ENCODE measurements at places on chromosomes 2 and 18.

GRCh38 chr2:643334-643733, 33.9 kb downstream of the TMEM18 start:
- DNase-seq: no peak

GRCh38 chr2:140698636-140699035, 1432.2 kb downstream of the LRP1B start:
- no peak for DNase-seq

GRCh38 chr2:84958135-84959059, 12.6 kb upstream of the KCMF1 start:
- no peak for DNase-seq

DNA sequence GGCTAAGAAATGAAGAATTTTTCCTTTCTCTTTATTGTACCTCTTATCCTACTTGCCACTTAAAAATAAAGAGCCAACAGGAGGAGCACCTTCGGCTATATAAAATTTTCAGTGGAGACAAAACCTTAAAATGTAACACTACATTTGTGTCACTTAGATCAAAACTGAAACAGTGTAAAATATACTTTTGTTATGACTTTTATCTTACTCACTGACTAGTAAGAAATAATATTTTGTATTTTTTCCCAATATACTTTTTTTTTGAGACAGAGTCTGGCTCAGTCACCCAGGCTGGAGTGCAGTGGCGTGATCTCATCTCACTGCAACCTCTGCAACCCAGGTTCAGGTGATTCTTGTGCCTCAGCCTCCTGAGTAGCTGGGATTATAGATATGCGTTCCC, 28.3 kb downstream of the KCNJ13 start:
- no peak for DNase-seq

- DNase-seq: no peak
Measured at GRCh38 chr18:24319757-24320156, 77.9 kb downstream of the OSBPL1A start.

DNA sequence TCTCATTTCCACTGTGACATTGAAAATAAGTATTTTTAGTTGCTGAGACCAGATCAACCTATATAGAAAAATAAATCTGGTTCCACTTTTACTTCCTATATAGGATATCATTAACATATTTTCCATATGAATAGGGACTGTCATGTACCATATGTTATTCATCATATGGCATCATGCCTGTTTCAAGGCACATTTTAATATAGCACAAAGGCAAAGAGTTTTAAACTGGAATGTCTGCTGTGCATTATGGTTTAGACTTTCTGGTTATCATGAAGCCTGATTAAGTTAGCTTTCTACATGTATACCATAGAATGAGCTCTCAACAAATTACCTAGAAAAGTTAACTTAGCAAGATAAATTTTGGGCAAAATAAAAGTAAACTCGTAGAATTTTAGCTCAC, 53.0 kb upstream of the ACYP2 start:
- DNase-seq: no peak

DNA sequence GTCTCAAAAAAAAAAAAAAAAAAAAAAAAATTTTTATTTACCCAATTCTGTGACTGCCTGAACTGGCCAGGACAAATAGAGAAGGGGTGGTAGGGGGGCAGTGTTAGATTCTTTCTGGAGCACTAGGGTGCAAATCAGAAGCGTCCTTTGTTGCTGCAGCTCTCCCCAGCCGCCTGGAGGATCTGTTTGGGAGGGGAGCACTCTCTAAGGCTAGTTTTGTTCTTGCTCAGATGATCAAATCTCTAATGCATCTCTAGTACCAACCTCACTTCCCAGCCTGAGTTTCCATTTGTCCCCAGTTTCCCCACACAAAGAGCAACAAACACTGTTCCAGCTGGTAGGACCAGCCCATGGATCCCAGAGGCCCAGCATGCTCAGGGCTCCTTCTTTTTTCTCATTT, 83.0 kb downstream of the GBX2 start:
- no peak for DNase-seq

GRCh38 chr18:51765606-51766360, 568.3 kb upstream of the MEX3C start:
- no peak for DNase-seq

DNA sequence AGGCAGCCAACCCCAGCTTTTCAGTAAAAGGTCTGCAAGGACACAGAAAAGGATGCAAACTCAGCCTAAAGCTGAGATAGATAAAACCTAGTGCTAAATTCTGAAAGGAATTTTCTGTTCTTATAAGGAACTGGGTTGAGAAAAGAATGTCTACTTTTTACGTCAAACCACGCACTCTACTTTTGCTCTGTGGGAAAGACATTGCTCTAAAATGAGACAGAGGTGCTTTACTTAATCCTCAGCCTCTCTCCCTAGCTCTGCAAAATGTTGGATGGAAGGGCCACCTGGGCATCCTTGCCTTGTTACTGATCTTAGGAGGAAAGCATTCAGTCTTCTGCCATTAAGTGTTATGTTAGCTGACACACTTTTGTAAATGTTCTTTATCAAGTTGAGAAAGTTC, 72.1 kb upstream of the LINC00305 start:
- no peak for DNase-seq

- DNase-seq: no peak
Measured at GRCh38 chr2:33022989-33023727, 76.4 kb downstream of the LTBP1 start.

GRCh38 chr2:117071556-117072102, 742.9 kb upstream of the DDX18 start:
- DNase-seq: no peak

DNA sequence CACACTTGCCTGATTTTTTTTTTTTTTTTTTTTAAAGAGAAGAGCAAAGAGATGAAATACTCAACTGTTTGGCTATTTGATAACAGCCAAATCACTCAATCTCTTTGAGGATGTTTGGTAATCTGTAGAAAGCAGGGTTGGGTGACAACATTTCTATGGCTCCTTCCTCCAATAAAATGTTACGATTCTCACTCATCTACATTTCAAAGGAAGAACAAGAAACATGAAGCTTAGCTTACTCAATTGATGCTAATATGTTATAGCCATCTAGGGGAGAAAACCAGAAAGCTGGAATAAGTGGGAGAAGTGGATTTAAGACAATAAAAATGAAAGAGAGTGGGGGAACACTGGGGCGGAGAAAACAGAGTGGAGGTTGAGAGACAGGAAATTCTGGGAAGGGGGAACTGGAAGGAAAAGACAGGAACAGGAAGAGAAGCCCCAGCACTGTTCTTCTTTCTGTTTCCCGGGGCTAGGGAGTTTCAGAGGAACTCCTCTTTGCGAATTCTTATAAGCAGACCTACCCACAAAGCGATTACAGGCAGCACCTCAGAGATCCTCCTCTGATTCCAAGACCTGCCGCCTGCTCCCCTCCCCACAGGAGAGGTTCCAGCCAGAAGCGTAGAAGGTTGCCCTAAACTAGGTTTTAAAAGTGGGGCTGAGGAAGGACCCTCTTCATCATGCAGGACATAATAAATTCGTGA, 13.3 kb downstream of the ST3GAL5 start:
- no peak for DNase-seq

- DNase-seq: peak; percentile 36
Measured at GRCh38 chr2:85648619-85649018, 19.4 kb downstream of the SFTPB start.

- no peak for DNase-seq
Measured at GRCh38 chr2:85395912-85396475, 14.2 kb downstream of the CAPG start.

DNA sequence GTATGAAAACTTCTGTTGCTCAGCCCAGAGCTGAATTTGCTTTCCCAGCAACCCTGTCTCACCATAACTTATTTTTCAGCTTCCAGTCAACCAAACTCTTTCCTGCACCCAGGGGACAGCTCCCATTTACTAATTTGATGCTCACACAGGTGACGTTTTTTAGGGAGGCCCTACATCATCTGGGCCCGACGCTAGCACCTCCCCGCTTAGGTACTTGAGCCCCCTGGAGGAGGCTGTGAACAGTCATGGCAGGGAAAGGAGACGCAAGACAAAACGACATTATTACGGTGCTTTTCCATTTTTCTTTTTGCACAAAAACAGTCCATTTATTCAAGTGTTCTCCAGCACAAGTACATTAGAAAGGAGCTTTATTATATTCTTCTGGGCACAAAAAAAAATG, 59.2 kb upstream of the POMC start:
- DNase-seq: no peak
